Effector memory CD8-positive, alpha-beta T cell (primary cell): ENCODE measurements at places on chromosomes 6 and 20.

DNA sequence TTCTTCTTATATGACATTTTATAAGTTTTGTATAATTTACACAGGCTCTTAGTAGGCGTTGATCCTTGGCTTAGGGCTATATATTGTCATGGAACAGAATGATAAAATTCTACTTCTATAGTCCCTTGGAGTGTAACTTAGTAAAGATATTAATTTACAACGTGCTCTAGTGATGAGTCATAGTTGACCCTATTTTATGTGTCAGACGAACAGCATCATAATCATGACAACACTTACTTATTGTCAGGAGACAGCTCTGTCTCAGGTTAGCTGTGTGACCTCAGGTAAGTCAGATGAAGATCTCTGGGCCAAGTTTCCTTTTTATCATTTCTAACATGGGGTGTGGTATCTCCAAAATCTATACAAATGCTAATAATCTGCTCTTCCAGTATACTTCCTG lies 473.5 kb downstream of the UTRN start:
- H3K27me3 ChIP-seq = no peaks in the 10 kb centered on the region
- DNase-seq = no peak
- H3K4me3 ChIP-seq = no peak overlapping the region
- H3K4me1 ChIP-seq = peaks cover 16% of the 10 kb centered on the region
- H3K36me3 ChIP-seq = peaks cover 38% of the 10 kb centered on the region

- H3K4me3 ChIP-seq = no peak overlapping the region
- H3K4me1 ChIP-seq = peaks cover 13% of the 10 kb centered on the region
- peaks cover 62% of the 10 kb centered on the region for H3K27me3 ChIP-seq
Measured at GRCh38 chr6:112288475-112288874, 34.1 kb upstream of the LAMA4 start.

DNA sequence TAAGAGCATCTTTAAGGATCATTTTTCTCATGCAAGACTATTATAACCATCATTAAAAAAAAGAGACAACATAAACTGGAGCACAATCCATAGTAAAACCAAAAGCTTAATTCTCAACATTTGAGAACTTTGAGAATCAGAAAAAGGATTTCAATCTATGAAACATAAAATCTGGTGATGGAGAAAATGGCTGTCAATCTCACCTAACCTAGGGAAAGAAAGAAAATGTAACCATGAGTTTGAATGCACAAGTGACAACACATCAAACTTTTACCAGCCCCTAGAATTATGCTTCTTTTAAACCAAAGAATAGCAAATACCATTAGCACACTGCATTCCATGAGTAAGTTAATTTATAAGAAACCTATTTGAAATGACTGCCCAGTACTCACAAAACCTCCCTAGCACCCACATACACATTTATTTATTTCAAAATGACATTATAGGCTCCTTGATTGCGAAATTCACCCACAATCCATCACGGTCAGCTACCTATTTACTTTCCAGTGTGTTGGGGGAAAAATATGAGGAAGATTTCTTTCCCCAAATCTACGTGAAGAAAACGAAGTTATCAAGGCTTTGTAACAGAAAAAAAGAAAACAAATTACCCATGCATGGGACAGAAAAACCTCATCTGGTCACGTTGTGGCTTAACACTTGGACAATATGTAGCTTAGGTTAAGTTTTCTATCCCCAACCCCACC lies 828 bp downstream of the ASCC3 start:
- H3K36me3 ChIP-seq = peaks cover 5% of the 10 kb centered on the region
- DNase-seq = no peak
- H3K4me3 ChIP-seq = peak overlapping the region; percentile 97
- no peaks in the 10 kb centered on the region for H3K27me3 ChIP-seq
- H3K27ac ChIP-seq = peak overlapping the region; percentile 100

DNA sequence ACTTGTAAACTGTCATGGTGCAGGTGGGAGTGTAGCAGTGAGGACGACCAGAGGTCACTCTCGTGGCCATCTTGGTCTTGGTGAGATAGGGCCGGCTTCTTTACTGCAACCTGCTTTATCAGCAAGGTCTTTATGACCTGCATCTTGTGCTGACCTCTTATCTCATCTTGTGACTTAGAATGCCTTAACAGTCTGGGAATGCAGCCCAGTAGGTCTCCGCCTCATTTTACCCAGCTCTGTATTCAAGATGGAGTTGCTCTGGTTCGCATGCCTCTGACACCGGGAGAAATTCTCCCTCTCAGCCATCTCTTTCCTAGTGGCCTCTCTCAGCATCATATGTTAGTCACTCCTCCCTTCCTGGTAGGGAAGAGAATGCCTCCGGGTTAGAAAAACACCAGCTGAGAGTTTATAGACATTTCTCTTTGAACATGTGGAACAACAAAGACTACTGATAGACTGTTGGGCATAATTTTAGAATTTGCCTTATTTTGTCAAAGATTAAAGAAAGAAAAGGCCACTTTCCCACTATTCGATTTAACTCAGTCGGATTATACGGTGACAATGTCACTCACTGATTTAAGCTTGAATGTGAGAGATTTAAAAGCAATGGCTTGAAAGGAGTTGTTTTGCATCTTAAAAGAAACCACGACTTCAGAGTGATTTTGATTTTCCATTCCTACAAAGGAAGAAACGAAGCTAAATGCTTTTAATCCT lies 67.9 kb upstream of the SNX9 start:
- peaks cover 64% of the 10 kb centered on the region for H3K27me3 ChIP-seq
- H3K4me1 ChIP-seq = peaks cover 4% of the 10 kb centered on the region
- no peak overlapping the region for H3K27ac ChIP-seq
- no peaks in the 10 kb centered on the region for H3K36me3 ChIP-seq
- DNase-seq = no peak

DNA sequence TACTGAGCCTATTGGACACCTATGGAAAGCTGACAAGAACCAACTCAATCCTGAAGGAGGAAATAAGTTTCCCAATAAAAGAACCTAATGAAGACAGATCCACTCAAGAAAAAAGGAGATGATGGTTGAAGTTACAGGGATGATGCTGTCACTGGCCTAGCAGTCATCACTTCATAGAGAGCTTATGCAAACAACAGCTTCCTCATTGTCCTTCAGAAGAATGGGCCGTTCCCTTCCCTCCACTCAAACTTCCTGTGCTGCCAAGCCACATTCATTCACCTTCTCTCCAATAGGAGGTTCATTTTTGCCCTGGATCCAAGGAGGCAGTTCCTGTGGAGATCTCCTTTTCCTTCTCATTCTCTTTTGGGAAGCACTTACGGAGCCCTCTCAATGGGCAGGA lies 13.8 kb upstream of the PM20D2 start:
- no peaks in the 10 kb centered on the region for H3K4me1 ChIP-seq
- H3K36me3 ChIP-seq = no peaks in the 10 kb centered on the region
- no peak overlapping the region for H3K4me3 ChIP-seq
- no peak overlapping the region for H3K27ac ChIP-seq
- no peaks in the 10 kb centered on the region for H3K27me3 ChIP-seq

DNA sequence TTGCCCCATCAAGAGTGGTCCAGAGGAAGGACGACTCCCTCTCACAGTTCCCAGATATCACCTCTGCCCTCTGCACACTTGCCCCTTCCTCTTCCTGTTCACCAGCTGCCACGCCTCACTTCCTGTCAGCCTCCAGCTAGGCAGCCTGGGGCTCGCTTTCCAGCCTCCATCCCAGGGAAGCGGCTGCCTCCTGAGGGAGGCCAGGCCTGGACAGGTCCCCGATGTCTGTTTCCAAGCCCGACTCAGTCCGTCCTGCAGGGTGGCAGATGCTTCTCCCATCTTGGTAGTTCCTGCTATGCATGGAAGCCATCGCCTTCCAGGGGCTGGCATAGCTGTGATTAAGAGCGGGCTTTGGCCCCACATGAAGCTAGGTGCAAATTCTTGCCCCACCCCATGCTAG lies 233.5 kb upstream of the PMEPA1 start:
- no peaks in the 10 kb centered on the region for H3K4me1 ChIP-seq
- DNase-seq = no peak
- H3K27me3 ChIP-seq = peaks cover 6% of the 10 kb centered on the region
- H3K4me3 ChIP-seq = no peak overlapping the region

GRCh38 chr20:17938871-17939619 lies 29.5 kb downstream of the SNX5 start:
- H3K27ac ChIP-seq = peak overlapping the region; percentile 51
- peak; percentile 47 for DNase-seq
- peak overlapping the region; percentile 21 for H3K4me3 ChIP-seq

GRCh38 chr20:24206995-24207394 lies 218.4 kb upstream of the GGTLC1 start:
- no peak overlapping the region for H3K27ac ChIP-seq
- H3K4me3 ChIP-seq = no peak overlapping the region
- H3K36me3 ChIP-seq = no peaks in the 10 kb centered on the region
- peaks cover 56% of the 10 kb centered on the region for H3K27me3 ChIP-seq
- H3K4me1 ChIP-seq = no peaks in the 10 kb centered on the region
- no peak for DNase-seq

GRCh38 chr6:161677188-161677587 lies 403.3 kb upstream of the AGPAT4 start:
- H3K36me3 ChIP-seq = no peaks in the 10 kb centered on the region
- H3K27ac ChIP-seq = no peak overlapping the region
- no peak for DNase-seq

GRCh38 chr6:147711476-147711875 lies 203.0 kb downstream of the SAMD5 start:
- no peak overlapping the region for H3K4me3 ChIP-seq
- no peak overlapping the region for H3K27ac ChIP-seq
- H3K4me1 ChIP-seq = no peaks in the 10 kb centered on the region
- H3K27me3 ChIP-seq = no peaks in the 10 kb centered on the region

DNA sequence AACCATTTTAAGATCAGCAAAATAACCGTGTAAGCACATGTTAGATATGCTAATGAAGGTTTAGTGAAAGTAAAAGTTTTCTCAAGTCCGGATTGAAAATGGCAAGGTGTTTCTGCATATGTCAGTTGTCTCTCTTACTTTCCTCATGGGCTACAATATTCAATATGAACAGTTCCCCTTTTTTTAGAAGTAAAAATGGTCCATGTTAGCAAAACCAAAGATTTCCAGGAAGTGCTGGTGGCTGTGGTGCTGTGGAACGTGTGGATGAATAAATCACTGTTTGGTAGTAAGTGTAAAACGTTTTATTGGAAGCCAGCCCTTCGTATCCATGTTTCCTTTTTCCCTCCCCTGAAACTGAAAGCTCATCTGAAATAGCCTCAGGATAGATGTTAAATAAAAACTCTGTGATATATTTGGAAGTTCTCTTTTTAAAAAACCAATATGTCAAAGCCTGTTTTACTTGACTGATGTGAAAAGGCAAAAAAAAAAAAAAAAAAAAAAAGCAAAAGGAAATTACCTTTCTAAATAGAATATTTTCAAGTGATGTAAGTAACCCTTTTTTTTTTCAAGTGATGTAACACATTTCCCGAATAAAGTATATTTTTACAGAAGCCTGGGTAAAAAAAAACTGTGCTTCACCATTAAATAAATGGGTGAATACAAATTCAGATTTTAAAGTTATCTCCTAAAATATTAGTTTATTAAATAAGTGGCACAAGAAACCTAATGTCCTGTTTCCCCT lies 41.9 kb downstream of the PLEKHG1 start:
- H3K36me3 ChIP-seq = no peaks in the 10 kb centered on the region
- H3K4me1 ChIP-seq = peaks cover 3% of the 10 kb centered on the region
- no peak overlapping the region for H3K27ac ChIP-seq
- H3K27me3 ChIP-seq = no peaks in the 10 kb centered on the region
- H3K4me3 ChIP-seq = peak overlapping the region; percentile 81
- no peak for DNase-seq

- H3K4me3 ChIP-seq = no peak overlapping the region
- peaks cover 25% of the 10 kb centered on the region for H3K4me1 ChIP-seq
- no peak for DNase-seq
Measured at GRCh38 chr6:30882204-30882758, 2.0 kb upstream of the DDR1 start.

GRCh38 chr20:52312132-52312729 lies 120.7 kb upstream of the ZFP64 start:
- H3K27me3 ChIP-seq = peaks cover 6% of the 10 kb centered on the region
- DNase-seq = peak; percentile 52
- H3K36me3 ChIP-seq = no peaks in the 10 kb centered on the region
- no peak overlapping the region for H3K27ac ChIP-seq
- no peak overlapping the region for H3K4me3 ChIP-seq

- no peak overlapping the region for H3K27ac ChIP-seq
- H3K4me3 ChIP-seq = no peak overlapping the region
- H3K27me3 ChIP-seq = no peaks in the 10 kb centered on the region
- H3K4me1 ChIP-seq = no peaks in the 10 kb centered on the region
- no peaks in the 10 kb centered on the region for H3K36me3 ChIP-seq
- DNase-seq = no peak
Measured at GRCh38 chr6:104418125-104418524, 441.6 kb downstream of the HACE1 start.

DNA sequence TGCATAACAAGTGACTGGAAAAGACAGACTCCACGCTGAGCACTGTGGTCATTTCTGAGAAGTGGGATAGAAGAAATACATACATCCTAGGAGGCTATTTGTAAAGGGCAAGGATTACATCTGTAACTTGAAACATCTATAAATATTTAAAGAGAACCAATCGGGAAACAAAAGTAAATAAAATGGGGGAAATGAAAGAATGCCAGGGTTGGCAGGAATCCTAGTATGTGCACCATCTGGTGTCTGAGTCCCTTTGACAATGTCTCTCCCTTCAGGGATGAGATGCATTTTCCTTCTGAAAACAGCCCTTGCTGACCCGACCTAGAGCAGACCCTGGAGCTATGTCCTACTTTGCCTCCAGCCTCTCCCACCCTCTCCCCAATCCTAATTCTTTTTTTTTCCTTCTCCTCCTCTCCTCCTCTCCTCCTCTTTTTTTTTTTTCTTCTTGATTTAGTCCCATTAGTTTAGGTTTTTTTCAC lies 53.2 kb downstream of the VSTM2L start:
- DNase-seq = no peak
- no peaks in the 10 kb centered on the region for H3K36me3 ChIP-seq
- no peak overlapping the region for H3K27ac ChIP-seq
- peaks cover 14% of the 10 kb centered on the region for H3K27me3 ChIP-seq

DNA sequence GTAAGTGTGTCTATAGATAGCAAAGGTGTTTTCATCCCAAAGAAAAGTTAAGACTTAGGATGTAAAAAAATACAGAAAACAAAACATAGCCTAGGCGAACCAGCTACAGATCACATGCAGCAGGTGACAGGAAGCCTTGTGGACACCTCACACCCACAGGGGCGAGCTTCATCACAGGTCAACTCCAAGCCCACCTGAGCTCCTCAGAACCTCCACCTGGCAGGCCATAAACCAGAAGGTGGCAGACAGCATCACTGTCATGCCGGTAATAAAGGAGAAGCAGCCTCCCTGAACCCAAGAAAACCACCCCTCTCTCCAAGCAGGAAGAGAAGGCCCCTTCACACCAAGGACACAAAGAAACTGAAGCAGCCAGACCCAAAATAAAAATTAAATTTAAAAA lies 1.0 kb downstream of the RALGAPA2 start:
- peaks cover 30% of the 10 kb centered on the region for H3K4me1 ChIP-seq
- peak overlapping the region; percentile 92 for H3K27ac ChIP-seq
- H3K36me3 ChIP-seq = no peaks in the 10 kb centered on the region
- peak; percentile 15 for DNase-seq
